ENCODE measurements at places on chromosomes 12 and 14.

DNA sequence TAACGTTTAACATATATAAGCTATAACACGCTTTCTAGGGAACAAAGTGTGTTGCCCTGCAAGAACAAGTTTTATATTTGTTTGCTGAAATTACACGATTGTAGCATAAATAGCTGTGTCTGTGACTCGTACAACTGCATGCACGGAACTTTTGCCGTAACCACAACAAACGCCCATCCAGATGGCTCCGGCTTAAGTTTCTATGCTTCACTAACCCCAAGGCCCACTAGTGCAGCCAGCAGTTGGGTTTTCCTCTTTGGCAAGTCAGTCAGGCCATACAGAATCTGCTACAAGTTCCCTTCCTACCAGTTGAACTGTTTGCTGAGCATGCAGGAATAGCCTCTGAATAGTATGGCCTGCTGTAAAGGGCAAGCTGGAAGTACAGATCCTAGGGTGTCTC is 12.1 kb downstream of the CSRP2 start:
- no peak for DNase-seq

DNA sequence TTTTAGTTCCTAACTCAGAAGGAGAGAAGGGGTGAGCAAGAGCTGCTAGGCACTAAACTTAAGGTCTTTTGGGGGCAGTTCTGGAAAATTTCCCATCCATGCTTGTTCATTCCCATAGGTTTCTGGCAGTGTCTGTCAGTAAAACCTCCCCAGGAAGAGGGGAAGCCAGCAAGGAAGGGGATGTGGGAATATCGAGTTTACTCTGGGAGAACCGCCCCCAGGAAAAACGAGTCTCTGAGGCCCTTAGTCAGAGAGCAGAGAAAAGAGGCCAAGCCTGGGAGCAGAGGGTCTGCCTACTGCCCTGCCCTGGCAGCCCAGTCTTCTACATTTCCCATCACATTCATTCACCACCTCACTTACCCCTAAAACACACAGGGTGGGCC is 55.9 kb downstream of the TMCC3 start:
- DNase-seq: no peak

GRCh38 chr12:19794116-19794515 is 354.8 kb downstream of the AEBP2 start:
- DNase-seq: no peak

GRCh38 chr14:51962711-51963110 is 26.6 kb upstream of the RTRAF start:
- no peak for DNase-seq

- DNase-seq: no peak
These were observed 1.4 kb upstream of the SUDS3 start for GRCh38 chr12:118374909-118375308.

- DNase-seq: no peak
These were observed 425.2 kb downstream of the PCNX1 start for GRCh38 chr14:71332476-71332875.

DNA sequence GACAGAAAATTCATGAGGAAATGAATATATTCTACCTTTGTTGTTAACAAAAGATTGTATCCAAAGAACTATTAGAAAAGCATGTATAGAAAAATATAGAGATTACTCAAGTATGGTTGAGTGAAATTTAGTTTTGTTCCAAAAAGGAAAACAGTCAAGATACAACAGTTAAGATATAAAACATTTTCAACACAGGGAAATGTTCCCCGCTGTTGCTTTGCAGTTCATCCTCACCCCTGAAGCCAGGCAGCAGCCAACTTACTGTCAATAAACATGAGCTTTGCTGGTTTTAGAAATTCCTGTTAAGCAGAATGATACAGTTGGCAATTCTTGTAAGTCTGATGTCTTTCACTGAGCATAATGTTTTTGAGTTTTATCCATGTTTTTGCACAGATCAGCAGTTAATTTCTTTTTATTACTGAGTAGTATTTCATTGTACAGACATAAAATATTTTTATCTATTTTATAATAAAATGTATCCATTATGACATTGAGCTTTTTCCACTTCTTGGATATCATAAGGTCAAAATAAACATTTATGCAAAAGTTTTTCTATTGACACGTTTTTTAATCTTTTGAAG is 1.2 kb upstream of the CLEC2B start:
- no peak for DNase-seq

DNA sequence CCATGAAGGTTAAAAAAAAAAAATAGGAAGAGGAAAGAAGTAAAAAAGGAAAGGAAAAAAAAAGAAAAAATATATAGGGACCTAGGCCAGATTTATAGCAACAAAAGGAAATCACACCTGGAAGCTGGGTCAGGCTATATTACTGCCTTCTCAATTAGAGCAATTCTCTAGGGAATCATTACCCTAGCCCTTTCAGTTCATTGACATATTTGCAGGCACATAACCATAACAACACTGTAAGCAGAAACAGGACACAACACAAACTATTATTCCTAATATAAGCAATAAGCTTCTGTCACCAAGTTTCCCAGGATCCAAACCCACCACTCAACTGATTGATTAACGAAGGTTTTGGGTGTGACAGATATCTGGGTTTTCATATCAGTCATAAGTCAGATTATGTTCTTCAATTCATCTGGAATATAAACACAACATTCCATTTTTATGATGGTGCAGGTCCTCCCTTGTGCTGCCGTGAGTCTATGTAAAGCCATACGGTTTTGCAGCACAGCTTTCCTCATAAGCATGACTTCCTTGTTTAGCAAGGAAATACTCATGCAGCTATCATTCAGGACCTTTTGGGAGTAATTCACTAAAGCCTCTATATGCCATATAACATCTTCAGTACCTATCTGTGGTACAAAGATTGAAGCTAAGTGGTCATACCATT is 4.2 kb downstream of the PCNX4 start:
- peak; percentile 61 for DNase-seq

- no peak for DNase-seq
These were observed 16.3 kb downstream of the RAPGEF3 start for GRCh38 chr12:47742253-47742825.

DNA sequence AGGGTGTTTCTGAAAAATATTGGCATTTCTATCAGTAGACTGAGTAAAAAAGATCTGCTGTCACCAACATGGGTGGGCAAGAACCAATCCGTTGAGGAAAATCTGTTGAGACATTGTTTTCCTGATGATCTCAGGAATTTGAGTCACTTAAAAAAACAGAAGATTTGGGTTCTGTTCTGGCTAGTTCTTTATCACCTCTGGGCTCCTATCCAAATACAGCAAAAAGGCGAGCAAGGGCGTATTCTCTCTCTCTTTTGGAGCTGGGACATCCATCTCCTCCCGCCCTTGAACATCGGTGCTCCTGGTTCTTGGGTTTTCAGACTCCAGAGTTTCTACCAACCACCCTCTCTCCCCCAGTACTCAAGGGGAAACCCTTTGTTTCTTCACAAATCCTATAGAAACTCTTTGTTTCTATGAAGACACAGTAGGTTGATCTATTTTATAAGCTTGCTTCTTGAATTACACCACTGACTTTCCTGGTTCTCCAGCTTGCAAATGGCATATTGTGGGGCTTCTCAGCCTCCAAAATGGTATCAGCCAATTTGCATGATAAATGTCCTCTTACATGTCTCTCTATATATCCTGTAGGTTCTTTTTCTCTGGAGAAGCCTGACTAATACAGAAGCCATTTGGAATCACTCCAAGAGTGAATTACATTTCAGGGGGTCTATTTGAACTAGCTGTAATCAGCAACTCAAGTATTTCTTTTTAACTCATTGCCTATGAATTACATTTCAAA is 263.9 kb upstream of the TMTC1 start:
- DNase-seq: peak; percentile 35

DNA sequence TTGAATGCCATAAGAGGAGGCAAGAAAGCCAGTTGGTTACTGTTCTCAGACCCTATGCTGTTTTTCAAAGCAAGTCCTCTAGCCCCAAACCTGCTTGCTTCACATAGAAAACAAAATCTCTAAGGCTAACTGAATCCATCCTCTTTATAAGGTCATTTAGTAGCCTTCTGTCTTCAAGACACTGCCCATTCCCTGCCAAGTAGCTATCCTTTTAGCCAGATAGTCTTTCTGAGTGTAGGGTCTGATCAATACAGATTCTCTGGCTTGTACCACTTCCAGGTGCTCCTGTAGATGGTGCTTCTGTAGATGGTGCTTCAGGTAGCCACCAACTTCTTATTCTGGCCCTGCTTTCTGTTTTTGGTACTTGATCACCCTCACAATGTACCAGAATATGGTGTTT is 15.9 kb upstream of the CCER1 start:
- no peak for DNase-seq

DNA sequence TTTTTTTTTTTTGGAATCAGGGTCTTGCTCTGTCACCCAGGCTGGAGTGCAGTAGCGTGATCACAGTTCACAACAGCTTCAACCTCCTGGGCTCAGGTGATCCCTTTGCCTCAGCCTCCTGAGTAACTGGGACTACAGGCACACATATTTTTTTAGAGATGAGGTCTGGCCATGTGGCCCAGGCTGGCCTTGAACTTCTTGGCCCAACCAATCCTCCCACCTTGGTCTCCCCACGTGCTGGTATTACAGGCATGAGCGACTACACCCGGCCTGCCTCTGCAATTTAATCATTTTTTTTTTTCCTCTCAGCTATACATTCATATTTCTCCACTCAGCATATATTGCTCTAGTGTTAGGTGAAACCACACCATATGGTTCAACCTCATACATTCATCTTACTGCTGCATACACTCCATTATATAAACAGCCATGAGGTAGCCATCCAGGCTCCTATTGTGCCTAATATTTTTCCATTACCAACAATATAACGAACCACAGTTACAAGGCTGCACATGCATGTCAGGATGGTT is 7.1 kb downstream of the STX2 start:
- DNase-seq: no peak

GRCh38 chr14:100293497-100294212 is 12.6 kb downstream of the SLC25A29 start:
- no peak for DNase-seq

DNA sequence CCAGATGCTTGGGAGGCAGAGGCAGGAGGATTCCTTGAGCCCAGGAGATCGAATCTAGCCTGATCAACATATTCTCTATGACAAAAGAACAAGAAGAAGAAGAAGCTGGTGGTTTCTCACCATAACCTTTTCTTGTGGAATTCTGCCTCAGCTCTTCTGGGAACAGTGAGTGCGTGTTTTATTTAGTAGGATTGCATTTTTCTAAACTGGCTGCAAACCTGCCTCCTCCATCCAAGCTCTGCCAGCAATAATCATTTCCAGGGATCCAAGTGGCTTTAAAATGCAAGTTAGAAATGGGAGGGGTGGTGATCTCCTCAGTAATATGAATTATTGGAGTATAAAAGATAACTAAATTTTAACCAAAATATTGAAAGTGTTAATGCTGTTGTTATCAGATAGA is 46.1 kb upstream of the MMP17 start:
- no peak for DNase-seq

Measured in HS-5 (cell line).